Stimulated activated naive CD4-positive, alpha-beta T cell (primary cell): ENCODE measurements at places on chromosomes 5 and 9.

DNA sequence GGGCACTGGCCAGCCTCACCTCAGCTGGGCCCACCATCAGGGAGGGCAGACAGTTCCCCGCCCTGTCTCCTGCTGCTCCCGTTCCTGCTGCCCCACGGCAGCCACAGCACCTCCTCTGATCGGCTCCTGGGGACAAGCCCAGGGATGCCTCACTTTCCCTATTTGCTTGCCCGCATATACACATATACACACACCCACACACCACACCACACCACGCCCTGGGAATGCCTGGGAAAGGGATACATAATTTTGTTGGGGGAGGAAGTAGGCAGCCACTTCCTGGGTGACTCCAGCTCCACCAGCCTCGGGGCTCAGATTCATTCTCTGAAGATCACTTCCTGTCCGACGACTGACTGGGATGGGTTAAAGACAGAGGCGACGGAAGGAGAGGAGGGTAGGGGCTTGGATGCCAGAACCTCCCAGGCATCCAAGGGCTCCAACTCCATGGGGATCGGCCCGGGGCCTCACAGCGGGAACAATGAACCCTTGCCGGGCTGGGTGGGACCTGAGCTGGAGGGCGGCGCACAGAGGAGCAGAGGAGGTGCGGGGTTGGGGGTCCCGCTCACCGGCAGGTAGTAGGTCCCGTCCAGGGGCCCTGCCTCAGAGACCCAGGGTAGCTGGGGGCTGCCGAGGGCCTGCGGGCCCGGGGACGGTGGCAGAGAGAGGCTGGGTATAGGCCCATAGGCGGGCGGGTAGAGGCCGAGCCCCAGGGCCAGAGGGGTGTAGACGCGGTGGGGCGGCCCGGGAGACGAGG is 2.0 kb upstream of the MZB1 start:
- no peak for DNase-seq

DNA sequence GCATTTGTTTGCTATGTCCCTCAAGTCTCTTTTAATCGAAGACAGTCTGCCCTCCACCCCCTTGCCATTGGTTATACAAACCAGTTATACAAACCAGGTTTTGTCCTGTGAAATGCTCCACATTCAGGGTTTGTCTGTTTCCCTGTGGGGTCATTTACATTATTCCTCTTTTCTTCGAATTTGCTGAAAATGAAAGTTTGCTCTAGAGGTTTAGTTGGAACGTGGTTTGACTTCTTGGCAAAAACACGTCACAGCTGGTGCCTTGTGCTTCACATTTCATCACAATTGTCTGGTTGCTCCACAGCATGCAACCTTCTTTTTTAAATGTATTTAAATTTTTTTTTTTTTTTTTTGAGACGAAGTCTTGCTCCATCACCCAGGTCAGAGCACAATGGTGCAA is 4.2 kb upstream of the HAVCR2 start:
- DNase-seq = no peak

DNA sequence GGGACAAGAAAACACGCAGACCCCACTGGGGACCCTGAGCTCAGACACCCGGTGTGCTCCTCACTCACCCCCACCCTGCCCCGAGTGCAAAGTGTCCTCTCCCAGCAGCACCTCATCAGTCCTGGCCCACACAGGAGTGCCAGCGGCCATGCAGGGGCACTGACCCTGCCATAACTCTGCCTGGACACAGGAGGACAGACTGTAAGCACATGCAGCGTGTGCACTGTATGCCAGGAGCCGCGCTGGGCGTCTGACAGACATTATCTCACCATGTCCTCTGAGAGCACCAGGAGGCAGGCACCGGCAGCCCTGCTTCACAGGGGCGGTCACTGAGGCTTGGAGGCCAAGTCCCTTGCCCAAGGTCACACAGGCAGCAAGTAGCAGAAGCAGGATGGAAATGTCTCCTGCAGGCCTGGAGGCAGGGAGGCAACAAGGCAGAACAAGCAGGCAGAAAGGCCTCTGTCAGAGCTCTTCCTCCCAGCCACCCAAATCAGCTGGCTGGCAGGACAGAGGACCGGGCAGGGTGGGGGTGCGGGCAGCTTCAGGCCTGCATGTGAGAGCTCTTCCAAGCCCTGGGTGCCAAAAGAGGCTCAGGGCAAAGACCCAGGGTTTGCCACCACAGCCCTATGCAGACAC is 8.4 kb downstream of the EEIG1 start:
- DNase-seq = no peak

DNA sequence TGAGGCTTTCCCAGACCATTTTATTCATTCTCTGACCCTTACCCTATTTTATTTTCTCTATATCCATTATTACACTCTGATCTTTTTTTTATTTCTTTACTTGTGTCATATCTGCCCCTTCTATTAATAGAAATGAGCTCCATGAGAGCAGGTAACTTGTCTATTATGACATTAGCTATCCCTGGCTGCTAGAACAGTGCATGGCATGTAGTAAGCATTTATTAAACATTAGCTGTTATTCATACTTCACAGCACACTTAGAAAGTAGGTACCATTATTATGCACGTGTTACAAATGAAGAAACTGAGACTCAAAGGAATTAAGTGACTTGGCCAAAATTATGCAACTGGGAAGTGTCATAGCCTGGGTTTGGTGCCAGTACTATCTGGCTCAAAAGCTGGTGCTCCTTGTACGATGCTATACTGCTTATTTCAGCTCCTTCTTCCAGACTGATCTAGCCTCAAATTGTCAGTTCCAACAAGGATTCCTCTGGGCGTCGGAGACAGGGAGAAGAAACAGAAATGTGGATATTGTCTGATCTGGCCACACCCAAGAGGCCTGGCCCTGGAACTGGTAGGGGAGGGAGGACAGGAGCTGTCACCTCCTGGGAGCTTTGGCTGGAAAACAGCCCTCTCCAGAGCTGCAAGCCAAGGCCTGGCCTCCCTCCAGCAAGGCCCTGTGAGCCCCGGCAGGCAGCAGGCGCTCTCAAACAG is 10.8 kb upstream of the NIPAL4 start:
- DNase-seq = no peak

GRCh38 chr9:133647765-133648469 is 11.8 kb downstream of the DBH start:
- DNase-seq = no peak

GRCh38 chr9:20569525-20569924 is 52.8 kb downstream of the MLLT3 start:
- no peak for DNase-seq

DNA sequence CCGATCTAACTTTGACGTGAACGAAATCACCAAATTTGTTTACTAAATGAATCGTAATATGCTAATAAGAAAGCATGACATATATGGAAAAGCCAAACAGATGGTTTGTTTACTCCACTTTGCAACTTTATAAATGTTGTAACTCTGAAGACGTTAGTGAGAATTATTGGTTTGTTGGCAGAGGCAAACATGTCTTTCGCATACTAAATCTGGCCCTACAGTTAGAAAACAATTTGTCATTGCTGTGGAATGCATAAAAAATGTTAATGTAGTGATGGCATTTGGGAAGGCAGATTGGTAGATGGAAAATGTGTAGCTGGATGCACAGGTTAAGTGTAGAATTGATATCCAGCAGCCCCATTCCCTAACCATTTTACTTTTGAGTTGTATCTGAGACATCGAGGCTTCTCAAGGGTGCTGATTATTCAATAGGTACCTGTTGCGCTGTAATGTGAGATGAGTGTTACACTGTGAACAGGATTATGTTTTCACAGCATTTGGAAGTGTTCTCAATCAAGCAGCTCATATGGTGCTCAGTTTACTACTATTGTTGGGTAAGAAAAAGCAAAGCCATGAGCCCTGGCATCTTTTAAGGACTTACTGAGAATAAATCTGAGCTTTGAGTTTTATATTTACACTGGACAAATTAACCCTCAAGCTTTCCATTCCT is 444.8 kb downstream of the BNC2 start:
- no peak for DNase-seq

- DNase-seq = no peak
Measured at GRCh38 chr5:64790210-64790609, 21.5 kb downstream of the CWC27 start.

GRCh38 chr5:137598399-137598798 is 99.3 kb upstream of the SPOCK1 start:
- DNase-seq = no peak

- no peak for DNase-seq
Measured at GRCh38 chr5:39898731-39899130, 474.0 kb upstream of the DAB2 start.

GRCh38 chr5:95884511-95884910 is 62.0 kb upstream of the GLRX start:
- DNase-seq = no peak

- DNase-seq = no peak
Measured at GRCh38 chr9:123978981-123979380, 32.6 kb upstream of the LHX2 start.

DNA sequence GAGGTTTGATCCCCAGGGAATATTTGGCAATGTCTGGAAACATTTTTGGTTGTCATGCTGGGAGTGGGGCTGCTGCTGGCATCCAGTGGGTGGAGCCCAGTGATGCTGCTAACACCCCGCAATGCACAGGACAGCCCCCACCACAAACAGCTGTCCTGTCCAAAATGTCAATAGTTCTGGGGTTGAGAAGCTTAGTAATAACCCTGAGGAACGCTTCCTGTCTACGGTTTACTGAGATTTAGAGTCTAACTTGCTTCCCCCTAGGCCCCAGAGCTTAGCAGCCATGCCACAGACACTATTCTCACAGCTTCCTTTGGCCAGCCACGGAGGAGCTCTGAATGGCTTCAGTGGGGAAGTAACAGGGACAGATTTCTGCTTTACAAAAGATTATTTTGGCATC is 66.5 kb downstream of the MSX2 start:
- DNase-seq = no peak

DNA sequence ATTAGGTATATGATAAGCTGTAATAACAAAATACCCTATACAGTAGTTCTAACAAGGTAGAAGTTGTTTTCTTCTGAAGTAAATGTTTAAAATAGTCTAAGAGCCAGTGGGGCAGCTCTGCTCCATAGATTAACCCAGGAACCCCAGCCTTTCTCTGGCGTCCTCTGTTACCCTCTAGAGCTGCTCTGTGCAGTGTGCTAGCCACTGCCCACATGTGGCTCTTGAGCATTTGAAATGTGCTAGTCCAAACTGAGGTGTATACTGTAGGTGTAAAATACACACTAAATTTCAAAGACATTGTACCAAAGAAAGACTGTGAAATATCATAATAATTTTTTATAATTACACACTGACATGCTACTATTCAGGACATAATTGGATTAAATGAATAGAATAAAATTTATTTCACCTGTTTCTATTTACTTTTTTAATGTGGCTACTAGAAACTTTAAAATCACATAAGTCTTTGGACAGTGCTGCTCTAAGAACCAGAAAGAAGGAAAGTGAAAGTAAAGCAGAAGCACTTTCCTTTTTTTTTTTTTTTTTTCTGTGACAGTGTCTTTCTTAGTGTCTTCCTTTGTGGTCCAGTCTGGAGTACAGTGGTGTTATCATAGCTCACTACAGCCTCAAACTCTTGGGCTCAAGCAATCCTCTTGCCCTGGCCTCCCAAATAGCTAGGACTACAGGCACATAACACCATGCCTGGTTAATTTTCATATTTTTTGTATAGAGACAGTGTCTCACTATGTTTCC is 39.3 kb downstream of the RAI14 start:
- DNase-seq = no peak

- no peak for DNase-seq
Measured at GRCh38 chr5:157918811-157919742, 60.1 kb upstream of the CLINT1 start.

DNA sequence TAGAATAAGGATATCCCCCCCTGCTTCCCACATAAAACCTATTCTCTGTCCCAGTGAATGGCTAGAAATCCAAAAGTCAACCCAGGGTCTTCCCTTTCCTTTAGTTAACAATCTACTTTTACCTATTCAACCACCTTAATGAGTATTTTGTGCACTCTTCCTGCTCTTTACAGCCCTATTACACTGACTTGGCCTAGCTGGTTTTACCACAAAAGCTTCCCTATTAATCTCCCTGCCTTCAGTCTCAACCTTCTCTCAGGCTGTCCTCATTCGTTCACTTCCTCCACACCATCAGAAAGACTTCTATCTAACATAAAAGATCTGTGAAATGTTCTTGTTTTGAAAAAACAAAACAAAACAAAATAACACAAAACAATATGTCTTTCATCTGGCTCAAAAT is 16.2 kb downstream of the CTNNAL1 start:
- DNase-seq = no peak

- no peak for DNase-seq
Measured at GRCh38 chr9:108544866-108545265, 310.9 kb downstream of the ACTL7B start.

DNA sequence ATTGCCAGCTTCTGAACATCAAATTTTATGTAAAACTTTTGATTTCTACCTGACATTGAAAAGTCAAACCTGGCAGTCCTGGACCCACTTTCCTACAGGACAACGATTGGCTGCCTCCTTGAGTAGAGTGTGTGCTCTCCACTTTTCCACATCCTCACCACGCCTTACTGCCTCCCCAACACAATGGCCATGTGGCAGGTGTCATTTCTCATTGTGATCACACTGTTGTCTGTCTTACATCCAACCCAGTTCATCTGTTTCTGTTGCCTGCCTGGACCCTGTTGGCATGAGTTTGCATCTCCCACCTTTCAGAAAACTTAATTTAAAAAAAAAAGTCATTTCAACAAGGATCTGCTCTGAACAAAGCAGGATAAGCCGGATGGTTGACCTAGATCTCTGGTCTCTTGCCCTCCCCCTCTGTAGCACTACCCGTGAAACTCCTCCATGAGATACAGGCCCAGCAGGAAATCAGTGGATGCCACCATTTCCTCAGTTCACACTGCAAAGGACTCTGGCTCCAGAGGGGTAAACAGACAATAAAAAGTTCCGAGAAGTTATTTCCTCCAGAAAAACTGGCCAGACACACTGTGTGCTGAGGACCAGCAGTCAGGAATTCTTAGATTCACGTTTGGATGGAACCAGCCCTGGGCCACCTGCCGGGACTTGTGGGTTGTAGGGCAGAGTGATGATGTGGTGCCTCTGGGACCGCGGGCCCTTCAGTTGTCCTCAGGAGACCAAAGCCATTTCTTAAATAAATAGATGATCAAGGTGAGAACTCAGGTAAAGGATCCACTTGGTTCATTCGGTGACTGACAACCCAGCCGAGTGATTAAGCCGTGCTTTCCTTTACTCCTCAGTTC is 48.6 kb downstream of the AMBP start:
- DNase-seq = no peak

GRCh38 chr5:180873615-180874520 is 12.8 kb upstream of the ZFP62 start:
- DNase-seq = no peak
